ENCODE measurements at places on chromosomes 12 and 14.

- no peak for DNase-seq
Observed at GRCh38 chr14:103288076-103288766, 45.8 kb upstream of the EIF5 start.

DNA sequence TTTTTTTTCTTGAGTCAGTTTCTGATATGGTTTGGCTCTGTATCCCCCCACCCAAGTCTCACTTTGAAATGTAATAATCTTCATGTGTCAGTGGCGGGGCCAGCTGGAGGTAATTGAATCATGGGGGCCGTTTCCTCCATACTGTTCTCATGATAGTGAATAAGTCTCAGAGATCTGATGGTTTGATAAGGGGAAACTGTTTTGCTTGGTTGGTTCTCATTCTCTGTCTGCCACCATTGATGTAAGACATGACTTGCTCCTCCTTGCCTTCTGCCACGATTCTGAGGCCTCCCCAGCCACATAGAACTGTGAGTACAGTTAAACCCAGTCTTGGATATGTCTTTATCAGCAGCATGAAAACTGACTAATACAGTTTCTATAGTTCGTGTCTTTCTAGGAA lies 42.9 kb downstream of the WNK1 start:
- DNase-seq = no peak

DNA sequence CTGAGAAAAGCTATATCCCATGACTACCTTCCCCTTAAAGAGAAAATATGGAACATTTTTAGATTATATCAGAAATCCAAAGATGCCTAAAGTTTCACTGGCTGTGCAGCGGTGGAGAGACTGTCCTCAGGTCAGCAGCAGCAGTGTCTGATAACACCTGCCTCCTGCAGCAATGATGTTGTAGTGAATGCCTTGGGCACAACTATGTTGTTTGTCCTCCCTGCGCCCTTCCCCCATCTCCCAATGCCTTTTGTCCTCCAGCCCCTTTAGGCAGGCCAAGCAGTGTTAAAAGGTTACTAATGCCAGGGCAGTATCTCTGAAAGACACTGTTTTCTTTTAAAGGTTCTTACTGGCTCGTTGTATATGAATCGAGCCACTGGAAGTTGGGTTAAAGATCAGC lies 13.2 kb downstream of the RTRAF start:
- DNase-seq = no peak

DNA sequence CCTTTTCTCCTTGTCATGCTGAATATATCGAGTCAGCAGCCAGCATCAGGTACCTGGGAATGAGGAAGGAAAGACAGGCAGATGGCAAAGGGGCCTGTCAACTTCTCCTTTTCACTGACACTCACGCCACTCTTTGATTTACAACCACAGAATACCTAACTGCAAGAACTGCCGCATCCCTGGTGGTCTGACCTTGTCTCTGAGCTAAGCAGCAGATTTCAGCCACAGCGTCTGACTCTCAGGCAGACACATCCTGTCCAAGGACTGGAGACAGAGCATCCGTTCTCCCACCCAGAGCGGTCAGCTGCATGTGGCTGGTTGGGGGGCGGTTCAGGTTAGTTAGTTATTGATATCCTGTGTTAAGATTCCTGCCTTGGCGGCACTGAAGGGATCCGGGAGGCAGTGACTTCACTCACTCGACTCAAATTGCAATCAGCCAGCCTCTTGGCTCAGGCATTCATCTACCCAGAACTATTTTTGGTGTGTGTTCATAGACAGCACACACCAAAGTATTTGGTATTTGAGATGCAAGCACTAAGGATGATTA lies 11.2 kb upstream of the MAP1LC3B2 start:
- DNase-seq = no peak

- DNase-seq = no peak
Observed at GRCh38 chr12:50985322-50985721, 33.0 kb downstream of the HIGD1C start.

DNA sequence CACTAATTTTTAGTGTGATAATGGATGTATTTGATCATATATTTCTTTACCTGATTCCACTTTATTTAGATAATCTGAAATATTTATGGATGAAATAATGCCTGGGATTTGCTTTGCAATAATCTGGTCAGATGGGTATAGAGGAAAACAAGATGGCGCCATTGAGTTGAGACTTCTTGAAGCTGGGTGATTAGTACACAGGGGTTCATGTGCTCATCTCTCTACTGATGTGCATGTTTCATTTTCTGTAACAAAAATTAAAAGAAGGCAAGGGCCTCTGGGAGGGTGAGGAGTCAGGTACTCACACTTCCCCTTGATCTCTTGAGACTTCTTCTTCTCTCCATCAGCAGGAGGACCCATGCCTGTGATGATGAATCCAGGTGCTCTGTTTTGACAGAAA lies 61.8 kb downstream of the GCH1 start:
- DNase-seq = no peak

- no peak for DNase-seq
Observed at GRCh38 chr12:93734784-93735183, 57.6 kb downstream of the CRADD start.

- DNase-seq = no peak
Observed at GRCh38 chr14:90191585-90191984, 64.8 kb upstream of the PSMC1 start.

- DNase-seq = no peak
Observed at GRCh38 chr14:94888121-94888520, 118.2 kb upstream of the GSC start.

GRCh38 chr14:96590190-96590864 lies 88.1 kb downstream of the PAPOLA start:
- DNase-seq = no peak

GRCh38 chr14:59176765-59177164 lies 11.7 kb upstream of the DAAM1 start:
- no peak for DNase-seq

DNA sequence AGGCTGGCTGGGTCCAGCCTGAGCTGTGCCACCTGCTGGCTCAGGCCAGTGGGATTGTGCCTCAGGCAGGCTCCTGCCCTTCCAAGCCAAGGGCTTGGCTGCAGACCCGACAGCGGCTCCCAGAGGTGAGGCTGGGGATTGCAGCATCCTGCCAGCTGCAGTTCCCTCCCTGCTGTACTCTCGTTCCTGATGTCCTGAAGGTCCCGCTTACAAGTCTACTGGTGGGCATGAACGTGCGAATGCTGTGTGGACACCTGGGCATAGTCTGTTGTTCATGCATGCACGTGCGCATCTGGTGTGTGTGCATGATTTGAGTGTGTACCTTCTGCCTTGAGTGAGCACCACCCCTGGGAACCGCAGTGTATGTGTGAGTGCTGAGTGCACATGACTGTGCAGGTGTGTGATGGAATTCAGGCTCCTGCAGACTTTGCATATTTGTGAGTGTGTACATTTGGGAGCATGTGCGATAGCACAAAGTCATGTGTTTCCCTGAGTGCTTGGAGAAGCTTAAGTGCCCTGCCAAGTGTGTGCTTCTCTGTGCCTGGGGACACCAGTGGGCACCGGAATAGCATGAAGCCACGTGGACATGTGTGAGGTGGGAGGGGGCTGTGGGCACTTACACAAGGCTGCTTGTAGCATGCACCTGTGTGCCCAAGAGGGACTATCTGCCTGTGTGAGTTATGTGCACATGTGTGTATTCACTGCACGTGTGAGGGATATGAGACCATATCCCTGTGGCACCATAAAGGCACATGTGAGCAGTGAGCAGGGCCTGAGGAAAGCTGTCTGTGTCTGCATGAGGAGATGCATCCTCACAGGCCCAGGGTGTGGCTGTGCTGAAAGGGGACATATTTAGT lies 19.3 kb upstream of the KRT7 start:
- no peak for DNase-seq

- no peak for DNase-seq
Observed at GRCh38 chr12:10959804-10960203, 20.7 kb upstream of the TAS2R14 start.

DNA sequence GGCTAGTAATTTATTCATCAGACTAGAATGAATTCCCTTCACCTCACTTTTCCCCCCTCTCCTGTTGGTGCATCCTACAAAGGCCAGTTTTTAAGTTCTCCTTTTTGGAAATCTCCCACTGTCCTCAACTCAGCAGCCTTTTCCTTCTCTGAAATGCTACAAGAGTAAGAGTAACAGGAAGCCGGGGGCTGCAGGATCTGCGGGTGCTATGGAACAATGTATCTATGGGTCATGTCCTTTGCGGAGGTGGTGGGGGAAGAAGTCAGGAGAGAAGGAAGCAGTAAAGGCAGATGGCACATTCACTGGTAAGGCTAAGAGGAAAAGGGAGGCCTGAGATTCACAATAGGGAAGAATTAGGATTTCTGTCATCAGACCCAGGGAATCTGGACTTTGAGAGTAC lies 22.2 kb upstream of the TESC start:
- no peak for DNase-seq

DNA sequence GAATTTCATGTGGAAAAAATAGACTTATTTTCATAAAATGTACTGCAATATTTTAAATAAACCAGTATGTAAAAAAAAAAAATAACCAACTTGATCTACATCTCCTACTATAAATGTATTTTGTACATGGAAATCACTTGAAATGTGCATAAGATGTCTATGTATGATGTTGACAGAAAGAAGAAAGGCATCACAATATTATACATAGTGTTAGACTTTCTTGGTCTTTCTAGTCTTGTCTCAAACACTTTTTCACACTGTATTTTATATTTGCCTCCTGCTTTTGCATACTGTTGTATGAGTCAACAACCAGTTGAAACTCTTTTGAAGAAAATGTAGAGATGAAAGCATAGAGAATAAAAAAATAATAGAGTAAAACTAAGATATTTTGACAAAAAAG lies 352.4 kb upstream of the MGAT4C start:
- DNase-seq = no peak

- DNase-seq = no peak
Observed at GRCh38 chr12:3362737-3363136, 128.3 kb upstream of the PRMT8 start.

- no peak for DNase-seq
Observed at GRCh38 chr12:65608319-65608916, 215.9 kb upstream of the HMGA2 start.

DNA sequence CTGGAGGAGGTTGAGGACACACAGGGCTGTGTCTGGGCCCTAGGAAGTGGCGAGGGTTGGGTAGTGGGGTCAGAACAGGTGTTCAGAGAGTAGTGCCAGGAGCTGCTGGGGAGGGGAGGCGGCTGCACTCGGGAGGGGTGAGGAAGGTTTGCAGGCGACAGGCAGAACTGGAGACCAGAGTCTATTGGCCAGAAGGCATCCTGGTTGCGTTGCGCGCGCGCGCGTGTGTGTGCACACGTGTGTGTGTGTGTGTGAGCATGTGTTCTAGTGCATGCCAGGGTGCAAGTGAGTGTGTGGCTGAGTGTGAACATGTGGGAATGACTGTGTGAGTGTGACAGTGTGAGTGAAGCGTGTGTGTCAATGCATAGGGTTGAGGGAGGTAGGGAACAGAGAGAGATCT lies 86.4 kb downstream of the CCDC92 start:
- no peak for DNase-seq

DNA sequence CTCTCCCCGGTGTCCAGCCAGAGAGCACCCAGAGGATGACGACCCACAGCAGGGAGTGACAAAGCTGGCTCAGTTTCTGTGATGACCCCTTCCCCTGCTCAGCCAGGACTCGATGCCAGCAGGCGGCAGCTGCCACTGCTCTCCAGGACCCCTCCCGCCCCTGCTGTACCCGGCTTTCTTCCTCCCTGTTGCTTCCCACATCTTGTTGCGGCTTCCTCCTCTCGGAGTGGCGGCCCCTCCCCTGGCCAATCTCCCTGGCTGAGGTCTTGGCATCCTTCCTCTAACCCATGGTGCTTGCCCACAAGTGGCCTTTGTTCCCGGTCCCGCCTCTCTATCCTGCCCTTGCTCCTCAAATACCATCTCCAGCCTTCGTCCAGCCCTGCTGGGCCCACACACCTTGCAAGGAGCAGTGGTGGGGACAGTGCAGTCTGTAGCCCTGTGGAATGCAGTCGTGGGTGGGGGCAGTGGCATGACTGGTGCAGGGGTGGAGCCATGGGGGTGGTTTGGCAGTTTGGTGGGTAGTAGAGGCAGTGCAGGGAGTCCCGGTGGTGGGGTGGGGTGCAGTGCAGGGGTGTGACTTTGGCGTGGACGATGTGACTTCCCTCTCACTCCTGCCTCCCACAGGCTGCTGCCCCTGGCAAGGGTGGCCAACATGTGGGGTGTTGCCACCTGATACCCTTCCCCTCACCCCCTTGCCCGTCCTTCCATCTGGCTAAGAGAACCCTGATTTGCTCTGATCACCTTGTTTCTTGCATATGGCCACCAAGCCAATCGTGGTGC lies 16.3 kb upstream of the BEGAIN start:
- DNase-seq = no peak
